SJCRH30 (cell line): ENCODE measurements at places on chromosomes 6 and 20.

DNA sequence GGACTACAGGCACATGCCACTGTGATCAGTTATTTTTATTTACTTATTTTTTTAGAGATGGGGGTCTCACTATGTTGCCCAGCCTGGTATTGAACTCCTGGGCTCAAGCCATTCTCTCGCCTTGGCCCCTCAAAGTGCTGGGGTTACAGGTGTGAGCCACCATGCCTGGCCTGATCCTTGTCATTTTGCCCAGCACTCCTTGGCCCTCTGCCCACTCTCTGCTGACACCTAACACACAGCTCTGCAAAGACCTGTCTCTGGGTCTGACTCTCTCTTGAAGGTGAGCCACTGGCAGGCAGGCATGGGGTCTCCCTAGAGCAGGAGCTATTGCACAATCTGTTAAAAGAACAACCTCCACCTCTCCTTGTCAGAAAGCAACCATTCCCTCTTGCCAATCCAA, 155.6 kb downstream of the ZFP64 start:
- DNase-seq: no peak
- H3K4me1 ChIP-seq: peaks cover 3% of the 10 kb centered on the region; the same call in 1 of the 2 replicates
- no peaks in the 10 kb centered on the region; the same call in 1 of the 2 replicates for H3K27me3 ChIP-seq
- no peak overlapping the region for H3K4me3 ChIP-seq
- H3K27ac ChIP-seq: no peak overlapping the region
- no peaks in the 10 kb centered on the region for H3K36me3 ChIP-seq

- no peak overlapping the region for H3K4me3 ChIP-seq
- no peaks in the 10 kb centered on the region for H3K36me3 ChIP-seq
- H3K27me3 ChIP-seq: no peaks in the 10 kb centered on the region
Measured at GRCh38 chr6:74755778-74756177, 450.1 kb downstream of the COL12A1 start.

GRCh38 chr6:107668743-107669474, 155.2 kb downstream of the SCML4 start:
- no peaks in the 10 kb centered on the region for H3K27me3 ChIP-seq
- no peak for DNase-seq
- no peak overlapping the region for H3K4me3 ChIP-seq
- H3K36me3 ChIP-seq: no peaks in the 10 kb centered on the region
- peaks cover 48% of the 10 kb centered on the region for H3K4me1 ChIP-seq
- no peak overlapping the region for H3K27ac ChIP-seq

- H3K4me1 ChIP-seq: no peaks in the 10 kb centered on the region
- no peak for DNase-seq
- peaks cover 19% of the 10 kb centered on the region for H3K27me3 ChIP-seq
Measured at GRCh38 chr6:101392586-101393230, 800 bp upstream of the GRIK2 start.

DNA sequence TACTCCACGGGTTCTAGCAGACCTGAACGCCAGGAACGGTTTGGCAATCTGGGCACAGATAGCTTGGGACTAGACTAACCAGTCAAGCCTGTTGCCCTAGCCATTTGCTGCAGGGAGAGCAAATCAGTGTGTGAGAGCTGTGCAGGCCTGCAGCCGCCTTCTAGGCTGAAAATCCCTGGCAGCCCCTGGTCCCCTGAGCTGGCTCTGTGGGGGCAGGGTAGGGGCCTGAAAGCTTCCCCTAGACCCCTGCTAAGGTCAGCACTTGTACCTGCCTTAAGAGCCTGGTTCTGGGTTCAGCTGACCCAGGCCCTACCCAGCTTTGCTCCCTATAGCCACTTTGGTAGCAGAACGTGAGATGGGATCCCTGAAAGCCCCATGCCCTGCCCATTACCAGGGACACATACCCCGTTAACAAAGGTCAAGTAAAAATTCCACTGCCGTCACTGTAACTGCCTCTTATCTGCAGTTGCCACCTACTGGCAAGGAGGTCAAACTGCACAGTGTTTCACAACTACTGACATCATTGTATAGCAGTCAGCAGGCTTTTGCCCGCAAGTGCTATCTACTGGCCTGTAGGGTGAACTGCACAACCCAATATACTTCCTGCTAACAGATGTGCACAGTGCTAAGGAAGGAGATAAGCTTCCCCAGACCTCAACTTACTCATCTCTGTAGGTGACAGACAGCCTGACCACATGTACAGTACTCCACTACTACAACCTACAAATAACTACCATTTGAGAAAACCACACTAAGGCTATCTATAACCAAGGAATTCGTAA, 95.1 kb upstream of the OLIG3 start:
- H3K27ac ChIP-seq: no peak overlapping the region
- H3K4me3 ChIP-seq: no peak overlapping the region
- no peaks in the 10 kb centered on the region for H3K27me3 ChIP-seq

DNA sequence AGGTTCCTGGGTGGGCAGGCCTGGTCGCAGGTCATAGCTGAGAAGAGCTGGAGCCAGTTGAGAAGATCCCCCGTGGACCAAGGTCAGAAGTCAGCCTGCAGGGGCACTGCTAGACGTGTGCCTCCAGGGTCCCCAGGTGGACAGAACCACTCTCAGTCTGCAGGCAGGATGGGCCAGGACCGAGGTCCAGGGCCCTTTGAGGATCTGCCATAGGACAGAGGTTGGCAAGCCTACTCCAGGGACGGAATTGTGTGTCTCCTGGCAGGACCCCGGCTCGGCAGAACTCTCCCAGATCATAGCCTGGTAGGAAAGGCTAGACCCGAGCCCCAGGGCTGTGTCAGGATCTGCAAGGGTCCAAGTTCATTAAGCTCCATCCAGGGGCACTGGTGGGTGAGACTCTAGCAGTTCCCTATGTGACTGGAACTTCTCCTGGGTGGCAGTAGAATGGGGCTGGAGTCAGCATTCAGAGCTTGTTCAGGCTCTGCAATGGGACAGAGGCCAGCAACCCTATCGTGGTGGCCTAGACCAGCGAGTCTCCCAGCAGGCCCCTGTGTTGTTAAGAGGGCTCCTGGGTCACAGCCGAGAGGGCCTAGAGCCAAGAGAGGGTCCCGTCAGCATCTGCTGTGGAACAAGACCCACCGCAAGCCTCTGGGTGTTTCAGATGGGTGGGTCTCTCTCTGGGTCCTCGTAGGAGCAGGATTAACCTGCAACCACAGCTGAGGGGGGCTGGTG, 18.2 kb downstream of the TTLL2 start:
- DNase-seq: no peak
- H3K27me3 ChIP-seq: 0 out of 2 replicates have a peak, but pooled peaks cover 2% of the 10 kb centered on the region
- H3K4me3 ChIP-seq: no peak overlapping the region
- no peaks in the 10 kb centered on the region for H3K4me1 ChIP-seq
- no peaks in the 10 kb centered on the region for H3K36me3 ChIP-seq
- H3K27ac ChIP-seq: no peak overlapping the region

DNA sequence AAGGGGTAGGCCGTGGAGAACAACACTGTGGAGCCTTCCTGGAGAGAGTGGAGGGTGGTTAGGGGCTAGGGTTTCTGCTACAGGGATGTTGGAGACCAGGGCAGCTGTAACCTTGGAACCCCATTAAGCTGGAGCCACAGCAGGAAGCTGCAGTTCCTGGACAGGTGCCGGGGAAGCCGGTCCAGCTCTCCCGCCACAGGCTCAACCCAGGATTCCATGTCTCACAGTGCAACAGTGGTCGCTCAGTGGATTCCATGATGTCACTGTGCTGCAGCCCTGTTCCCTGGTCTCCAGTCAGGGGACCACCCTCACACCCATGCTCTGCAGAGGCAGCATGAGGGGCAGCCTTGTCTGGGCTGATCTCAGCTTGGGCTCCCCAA, 264.6 kb upstream of the CDYL start:
- peaks cover 42% of the 10 kb centered on the region for H3K4me1 ChIP-seq
- no peak overlapping the region for H3K4me3 ChIP-seq
- H3K36me3 ChIP-seq: no peaks in the 10 kb centered on the region
- no peaks in the 10 kb centered on the region for H3K27me3 ChIP-seq

GRCh38 chr6:55866128-55866527, 9.3 kb downstream of the BMP5 start:
- no peaks in the 10 kb centered on the region for H3K27me3 ChIP-seq
- DNase-seq: no peak
- H3K27ac ChIP-seq: no peak overlapping the region
- peaks cover 14% of the 10 kb centered on the region for H3K4me1 ChIP-seq

DNA sequence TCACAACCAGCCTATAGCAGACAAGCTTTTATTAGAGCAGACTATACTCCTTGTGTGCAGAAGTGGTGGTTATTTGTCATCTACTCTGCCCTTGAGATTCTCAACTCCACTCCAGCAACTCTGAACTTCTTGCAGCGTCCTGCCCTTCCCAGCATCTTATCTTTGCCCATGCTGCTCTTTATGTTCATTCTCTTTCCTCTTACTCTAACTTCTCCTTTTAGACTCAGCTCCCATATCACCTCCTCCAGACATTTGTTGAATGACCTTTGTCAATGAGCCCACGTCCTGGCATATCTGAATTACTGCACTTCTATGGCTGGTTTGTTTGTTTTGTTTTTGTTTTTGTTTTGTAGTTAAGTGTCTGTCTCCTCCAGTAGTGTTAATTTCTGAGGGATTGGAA, 81.2 kb downstream of the KCNQ5 start:
- no peak overlapping the region for H3K27ac ChIP-seq
- H3K27me3 ChIP-seq: no peaks in the 10 kb centered on the region
- H3K4me3 ChIP-seq: no peak overlapping the region
- H3K4me1 ChIP-seq: no peaks in the 10 kb centered on the region

- no peak overlapping the region for H3K27ac ChIP-seq
- H3K4me3 ChIP-seq: no peak overlapping the region
- no peaks in the 10 kb centered on the region for H3K4me1 ChIP-seq
- no peaks in the 10 kb centered on the region for H3K27me3 ChIP-seq
Measured at GRCh38 chr20:6956574-6956973, 189.1 kb downstream of the BMP2 start.

- no peaks in the 10 kb centered on the region for H3K36me3 ChIP-seq
- H3K4me1 ChIP-seq: peaks cover 30% of the 10 kb centered on the region
- H3K27ac ChIP-seq: no peak overlapping the region
- H3K27me3 ChIP-seq: no peaks in the 10 kb centered on the region
- H3K4me3 ChIP-seq: no peak overlapping the region
Measured at GRCh38 chr20:59008715-59009336, 1.8 kb upstream of the CTSZ start.

DNA sequence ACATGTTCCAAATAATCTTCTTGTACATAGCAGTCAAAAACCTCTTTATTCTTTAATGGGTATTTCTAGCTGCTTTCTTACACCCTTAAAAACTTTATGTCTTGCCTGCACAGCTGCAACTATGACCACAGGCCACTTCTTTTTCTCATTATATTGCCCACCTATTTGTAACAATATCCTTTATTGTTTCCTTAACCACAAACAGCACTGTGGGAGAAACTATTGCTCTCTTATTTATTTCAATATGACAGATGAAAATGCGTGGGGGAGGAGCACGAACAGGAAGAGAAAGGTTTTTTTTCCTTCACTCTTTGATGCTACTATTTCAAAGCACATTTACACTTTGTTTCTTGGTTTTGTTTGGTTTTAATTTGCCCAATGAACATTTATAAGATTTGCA, 253.5 kb downstream of the GJA1 start:
- no peak overlapping the region for H3K27ac ChIP-seq
- H3K36me3 ChIP-seq: no peaks in the 10 kb centered on the region
- DNase-seq: peak; percentile 21
- no peaks in the 10 kb centered on the region; the same call in 1 of the 2 replicates for H3K4me1 ChIP-seq

DNA sequence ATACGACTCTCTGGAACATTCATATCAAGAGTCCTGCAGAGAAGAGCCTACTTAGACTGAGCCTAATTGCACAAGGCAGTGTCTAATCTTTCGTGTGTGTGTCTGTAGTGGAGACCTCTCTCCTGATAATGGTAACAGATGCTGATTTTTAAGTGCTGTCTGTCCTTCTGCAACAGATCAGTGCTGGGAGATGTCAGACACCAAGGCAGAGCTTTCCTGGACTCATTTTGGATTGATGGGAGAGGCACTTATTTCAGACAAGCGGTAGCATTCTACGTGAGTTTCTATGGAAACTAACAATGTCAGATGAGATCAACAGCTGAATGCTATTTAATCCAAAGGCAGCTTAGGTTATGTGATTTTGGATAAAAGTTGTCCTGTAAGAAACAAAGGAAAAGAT, 167.6 kb downstream of the PLCB4 start:
- H3K4me1 ChIP-seq: no peaks in the 10 kb centered on the region
- no peak for DNase-seq
- no peak overlapping the region for H3K4me3 ChIP-seq
- no peaks in the 10 kb centered on the region for H3K27me3 ChIP-seq
- no peaks in the 10 kb centered on the region for H3K36me3 ChIP-seq
- no peak overlapping the region for H3K27ac ChIP-seq

DNA sequence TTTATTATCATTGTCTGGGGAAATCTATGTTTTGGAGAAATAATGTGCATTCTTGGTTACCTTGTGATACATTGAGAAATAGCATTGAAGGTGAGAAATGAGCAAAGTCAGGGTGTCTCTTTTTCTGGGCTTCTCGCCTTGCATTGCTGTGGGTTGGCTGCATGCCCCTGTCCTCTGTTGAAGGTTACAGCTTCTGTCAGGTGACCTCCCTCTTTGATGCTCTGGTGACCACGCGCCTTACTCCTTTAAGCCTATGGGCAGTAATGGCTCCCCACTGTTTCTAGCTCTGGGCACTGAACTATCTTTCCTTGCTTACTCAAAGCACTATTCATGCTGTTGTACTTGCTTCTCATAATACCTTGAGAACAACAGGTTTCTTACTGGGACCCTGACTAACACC, 14.6 kb downstream of the ADGRB3 start:
- H3K36me3 ChIP-seq: no peaks in the 10 kb centered on the region
- peaks cover 14% of the 10 kb centered on the region for H3K4me1 ChIP-seq
- no peaks in the 10 kb centered on the region for H3K27me3 ChIP-seq
- H3K4me3 ChIP-seq: no peak overlapping the region
- no peak overlapping the region for H3K27ac ChIP-seq

GRCh38 chr6:159753081-159753872, 8.6 kb upstream of the ACAT2 start:
- no peaks in the 10 kb centered on the region for H3K4me1 ChIP-seq
- H3K27me3 ChIP-seq: no peaks in the 10 kb centered on the region
- no peak for DNase-seq
- H3K27ac ChIP-seq: no peak overlapping the region

DNA sequence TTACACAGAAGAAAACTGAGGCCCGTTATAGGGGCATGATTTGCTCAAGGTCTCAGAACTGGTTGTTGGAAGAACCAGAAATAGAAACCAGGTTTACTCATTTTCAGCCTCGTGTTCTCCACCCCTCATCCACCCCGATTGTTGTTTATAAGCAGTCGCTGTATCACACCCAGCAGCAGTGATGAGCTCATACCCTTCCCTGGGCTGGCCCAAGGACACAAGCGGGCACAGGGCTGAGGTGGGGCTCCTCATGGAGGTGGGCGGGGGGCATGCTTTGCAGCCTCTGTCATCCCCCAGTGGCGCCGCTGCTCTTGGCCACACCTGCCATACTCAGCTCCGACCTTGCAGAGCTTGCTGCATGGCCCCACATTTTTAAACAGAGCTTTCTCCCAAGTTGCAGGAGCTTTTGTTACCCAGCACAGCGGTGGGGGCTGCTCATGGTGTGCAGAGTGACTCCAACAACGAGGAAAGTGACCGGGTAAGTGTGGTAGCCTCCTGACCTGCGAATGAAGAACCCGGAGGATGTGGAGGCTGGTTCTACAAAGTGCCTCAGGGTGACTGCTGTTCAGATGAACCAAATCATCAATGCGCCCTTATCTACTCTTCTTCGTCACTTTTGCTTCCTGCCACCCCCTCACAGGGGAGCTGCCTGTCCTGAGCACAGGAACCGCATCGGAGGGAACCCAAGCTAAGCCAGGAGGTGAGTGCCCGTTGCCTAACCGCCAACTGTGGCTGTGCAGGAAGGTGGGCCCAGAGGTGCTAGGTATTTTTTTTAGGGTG, 43.6 kb upstream of the NKX2-2 start:
- H3K27me3 ChIP-seq: peaks cover 10% of the 10 kb centered on the region
- no peaks in the 10 kb centered on the region for H3K36me3 ChIP-seq
- no peak for DNase-seq
- no peak overlapping the region for H3K4me3 ChIP-seq
- no peak overlapping the region for H3K27ac ChIP-seq
